ENCODE measurements at places on chromosomes 11 and 22. TPM values are rescaled to one million over a fixed set of nuclear protein-coding genes. Genes with fewer than 3 reads are reported as not detected.

- DNase-seq: no peak
These were observed 106.0 kb upstream of the TIMP3 start for GRCh38 chr22:32695451-32695891.

PATE3 gene
- not detected for total RNA-seq

MMP3 gene
- not detected for total RNA-seq

- DNase-seq: no peak
These were observed 294.0 kb upstream of the CTSC start for GRCh38 chr11:88631497-88631896.

NRIP3 gene
- 0.84 TPM for total RNA-seq
